SK-MEL-5 (cell line): ENCODE measurements at places on chromosomes 1 and 21. TPM values are rescaled to one million over a fixed set of nuclear protein-coding genes. Genes with fewer than 3 reads are reported as not detected.

The DMBX1 gene
- total RNA-seq: 0.03 TPM in 1 of 2 replicates, not detected in the other

The DNAH14 gene
- total RNA-seq: 74.1 and 85.4 TPM in 2 replicates

The MAST2 gene
- total RNA-seq: 7.2 and 9.9 TPM in 2 replicates

The FALEC gene
- not detected in 2 replicates for total RNA-seq

The TMEM82 gene
- total RNA-seq: not detected in 2 replicates

The CNKSR1 gene
- total RNA-seq: 0.08 and 0.27 TPM in 2 replicates

The GATAD2B gene
- total RNA-seq: 8.4 and 8.7 TPM in 2 replicates

The PARP1 gene
- 140 and 142 TPM in 2 replicates for total RNA-seq

The METTL18 gene
- 13.6 and 17.0 TPM in 2 replicates for total RNA-seq

The TPTE gene
- total RNA-seq: 0.26 and 1.5 TPM in 2 replicates

The INTS3 gene
- total RNA-seq: 63.2 and 77.5 TPM in 2 replicates

The IRF6 gene
- total RNA-seq: not detected in 2 replicates

The SHCBP1L gene
- not detected in 2 replicates for total RNA-seq

The TRIM62 gene
- 13.5 and 14.4 TPM in 2 replicates for total RNA-seq

The OR10J5 gene
- total RNA-seq: not detected in 2 replicates

The CBS gene
- total RNA-seq: 28.4 and 30.3 TPM in 2 replicates

The OR2T8 gene
- total RNA-seq: not detected in 2 replicates

The ZBTB40 gene
- 14.2 and 14.7 TPM in 2 replicates for total RNA-seq

The ELOVL1 gene
- total RNA-seq: 69.4 and 78.3 TPM in 2 replicates

The DPT gene
- not detected in 2 replicates for total RNA-seq

The CACNA1E gene
- 0.11 and 0.18 TPM in 2 replicates for total RNA-seq

The IL19 gene
- total RNA-seq: 0.26 TPM in 1 of 2 replicates, not detected in the other

The NOS1AP gene
- 0.29 and 0.85 TPM in 2 replicates for total RNA-seq

The BARHL2 gene
- total RNA-seq: 0.11 TPM in 1 of 2 replicates, not detected in the other

The CHI3L1 gene
- 0.08 TPM in 1 of 2 replicates, not detected in the other for total RNA-seq

The GADD45A gene
- 7.4 and 9.4 TPM in 2 replicates for total RNA-seq

The PROX1 gene
- total RNA-seq: 0.13 and 0.32 TPM in 2 replicates

The EMC1 gene
- total RNA-seq: 43.8 and 45.6 TPM in 2 replicates

The IGSF8 gene
- total RNA-seq: 142 and 146 TPM in 2 replicates

The ATP5PF gene
- 135 and 167 TPM in 2 replicates for total RNA-seq

The HAO2 gene
- 0.21 and 0.43 TPM in 2 replicates for total RNA-seq

The UBQLN4 gene
- total RNA-seq: 22.7 and 23.3 TPM in 2 replicates

The HES3 gene
- total RNA-seq: not detected in 2 replicates

The VWA5B1 gene
- total RNA-seq: not detected in 2 replicates

The C8B gene
- not detected in 2 replicates for total RNA-seq

The FAM72D gene
- total RNA-seq: 5.8 TPM in 2 replicates

The RALGPS2 gene
- 14.7 and 22.1 TPM in 2 replicates for total RNA-seq

The NR5A2 gene
- 2.2 and 2.7 TPM in 2 replicates for total RNA-seq

The WNT4 gene
- total RNA-seq: 0.16 and 0.18 TPM in 2 replicates

The WDR64 gene
- total RNA-seq: not detected in 2 replicates

The IFI44L gene
- not detected in 2 replicates for total RNA-seq

The FAM72A gene
- 3.7 and 6.4 TPM in 2 replicates for total RNA-seq

The DISP3 gene
- 0.08 TPM in 1 of 2 replicates, not detected in the other for total RNA-seq

The AMY1C gene
- not detected in 2 replicates for total RNA-seq

The DDI2 gene
- total RNA-seq: 18.6 and 18.8 TPM in 2 replicates

The DUSP23 gene
- 59.0 and 78.8 TPM in 2 replicates for total RNA-seq

The LCE1F gene
- not detected in 2 replicates for total RNA-seq

The IGSF9 gene
- not detected in 2 replicates for total RNA-seq

The AMY1B gene
- total RNA-seq: not detected in 2 replicates

The CTXND2 gene
- not detected in 2 replicates for total RNA-seq
